AG20443 (cell line): ENCODE measurements at places on chromosomes 6 and 20.

DNA sequence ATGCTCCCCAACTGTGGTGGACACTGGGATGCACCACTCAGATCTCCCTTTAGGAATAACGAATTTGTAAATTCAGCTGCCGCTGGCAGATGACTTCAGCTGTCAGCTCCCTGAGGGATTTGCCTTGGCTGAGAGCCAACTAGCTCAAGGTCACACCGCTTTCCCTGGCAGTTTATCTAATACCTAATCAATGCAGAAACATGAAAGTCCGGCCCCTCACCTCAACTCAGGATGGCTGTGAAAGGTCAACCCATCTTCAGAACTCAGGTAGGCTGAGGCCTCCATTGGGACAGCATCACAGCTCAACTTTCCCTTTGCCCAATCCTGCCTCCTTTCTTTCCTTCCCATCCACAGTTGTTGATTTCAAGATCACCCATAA is 22.8 kb upstream of the SCGN start:
- DNase-seq = no peak

DNA sequence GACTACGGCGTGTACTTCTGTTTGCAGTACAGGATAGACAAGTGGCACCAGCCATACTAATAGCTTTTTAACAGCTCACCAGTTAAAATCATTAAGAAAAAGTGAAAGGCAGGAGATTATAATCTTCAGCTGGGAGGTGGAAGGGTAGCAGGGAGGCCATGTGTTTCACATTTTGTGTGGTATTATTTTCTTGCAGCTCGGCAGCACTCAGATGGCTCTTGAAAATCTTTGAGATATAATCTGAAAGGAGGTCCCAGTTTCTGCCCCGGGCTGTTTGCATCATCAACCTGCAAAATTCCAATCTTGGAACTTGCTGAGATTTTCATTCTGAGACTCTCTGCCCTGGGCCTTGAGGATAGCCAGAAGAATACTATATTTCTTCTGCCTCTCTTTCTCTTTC is 87.5 kb upstream of the HDAC2 start:
- DNase-seq = no peak

DNA sequence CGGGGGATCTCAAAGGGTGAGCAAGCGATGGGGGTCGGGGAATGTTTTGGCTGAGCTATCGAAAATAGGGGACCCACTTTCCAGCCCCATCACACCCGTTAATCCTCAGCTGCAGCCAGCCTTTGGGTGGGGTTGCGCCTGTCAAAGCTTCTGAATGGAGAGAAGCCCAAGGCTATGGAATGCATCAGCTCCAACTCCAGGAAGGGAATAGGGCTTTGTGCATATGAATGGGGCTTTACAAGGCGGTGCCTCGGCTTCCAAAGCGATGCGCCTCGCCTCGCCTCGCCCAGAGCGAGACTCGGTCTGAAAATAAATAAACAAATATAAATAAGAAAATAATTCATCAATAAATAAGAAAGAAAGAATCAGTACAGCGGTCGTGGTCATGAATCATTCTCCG is 751.4 kb upstream of the DEFB115 start:
- DNase-seq = no peak

- DNase-seq = no peak
These were observed 20.7 kb upstream of the ASF1A start for GRCh38 chr6:118873239-118873638.

GRCh38 chr6:134357022-134357487 is 39.1 kb upstream of the SGK1 start:
- no peak for DNase-seq

- DNase-seq = no peak
These were observed 24.3 kb downstream of the CAPN11 start for GRCh38 chr6:44182911-44183390.

DNA sequence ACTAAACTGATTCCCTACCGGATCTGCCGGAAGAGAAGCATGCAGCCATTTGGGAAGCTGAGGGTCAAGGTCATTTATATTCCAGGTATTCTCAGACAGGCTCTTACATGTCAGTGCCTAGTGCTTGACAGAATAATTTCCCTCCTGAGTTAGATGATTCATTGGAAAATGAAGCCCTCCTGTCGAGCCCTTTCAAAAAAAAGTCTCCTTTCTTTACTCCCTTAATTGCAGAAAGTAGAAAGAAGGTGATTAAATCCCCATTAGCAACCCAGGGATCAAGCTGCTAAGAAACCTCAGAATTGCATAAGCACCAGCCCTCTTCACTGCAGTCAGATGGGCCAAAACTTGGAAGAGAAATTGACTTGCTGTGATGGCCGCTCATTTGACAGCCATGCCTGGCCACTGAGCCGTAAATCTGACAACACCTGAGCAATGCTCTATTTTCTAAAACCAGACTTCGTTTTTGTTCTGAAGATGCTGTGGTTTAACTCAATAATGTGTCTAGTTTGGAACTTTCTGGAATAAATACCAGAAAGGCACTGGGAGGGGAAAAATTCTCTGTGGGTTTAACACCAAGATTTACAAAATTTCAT is 61.0 kb upstream of the ARMH2 start:
- no peak for DNase-seq

DNA sequence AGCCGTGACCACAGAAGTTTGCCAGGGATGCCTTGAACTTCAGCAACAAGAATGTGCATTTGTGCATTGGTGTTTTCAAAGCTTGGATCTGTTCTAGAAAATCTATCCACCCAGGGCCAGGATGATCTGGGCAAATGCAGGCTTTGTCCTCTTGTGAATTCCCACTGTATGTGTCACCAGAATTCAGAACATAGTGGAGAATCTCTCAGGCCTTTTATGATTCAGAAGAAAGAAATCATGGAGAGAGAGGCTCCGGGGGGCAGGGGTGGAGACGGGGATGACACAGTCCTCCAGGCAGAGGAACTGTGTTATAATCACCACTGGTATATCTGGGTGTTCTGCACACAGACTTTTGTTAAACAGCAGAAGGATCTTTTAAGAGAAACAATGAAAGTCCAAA is 304.1 kb downstream of the CDH4 start:
- DNase-seq = peak; percentile 78

- no peak for DNase-seq
These were observed 28.4 kb downstream of the SNPH start for GRCh38 chr20:1294497-1294896.

GRCh38 chr20:48338717-48339116 is 489.1 kb downstream of the PREX1 start:
- DNase-seq = no peak
